AG04450 (cell line): ENCODE measurements at places on chromosomes 5 and 9. TPM values are rescaled to one million over a fixed set of nuclear protein-coding genes. Genes with fewer than 3 reads are reported as not detected.

DOCK2 gene
- polyA plus RNA-seq = 1.2 and 1.6 TPM in 2 replicates

CDKN2B gene
- polyA plus RNA-seq = 10.2 and 10.7 TPM in 2 replicates

ITK gene
- not detected in 2 replicates for polyA plus RNA-seq

ARHGEF37 gene
- 0.61 and 0.74 TPM in 2 replicates for polyA plus RNA-seq

PPP1R26 gene
- polyA plus RNA-seq = 3.2 and 3.3 TPM in 2 replicates

IRGM gene
- polyA plus RNA-seq = not detected in 2 replicates

SPATA31A3 gene
- polyA plus RNA-seq = not detected in 2 replicates

FOXD4L5 gene
- not detected in 2 replicates for polyA plus RNA-seq

ALDH7A1 gene
- 82.2 and 97.2 TPM in 2 replicates for polyA plus RNA-seq

FIBCD1 gene
- 2.2 and 3.2 TPM in 2 replicates for polyA plus RNA-seq

FBXL7 gene
- 10.4 and 11.7 TPM in 2 replicates for polyA plus RNA-seq

LEAP2 gene
- polyA plus RNA-seq = 0.61 and 0.91 TPM in 2 replicates

OCLN gene
- polyA plus RNA-seq = 1.4 and 2.1 TPM in 2 replicates

HTR4 gene
- polyA plus RNA-seq = not detected in 2 replicates

RNF183 gene
- polyA plus RNA-seq = not detected in 2 replicates

PRR7 gene
- polyA plus RNA-seq = 1.0 and 1.6 TPM in 2 replicates

PCA3 gene
- not detected in 2 replicates for polyA plus RNA-seq

KLHL3 gene
- polyA plus RNA-seq = 2.1 and 2.2 TPM in 2 replicates

MTAP gene
- 21.7 and 26.1 TPM in 2 replicates for polyA plus RNA-seq

ARL14EPL gene
- polyA plus RNA-seq = 0.05 TPM in 2 replicates

COMMD10 gene
- polyA plus RNA-seq = 19.1 and 28.2 TPM in 2 replicates

NKD2 gene
- polyA plus RNA-seq = not detected in 2 replicates

PCDHB15 gene
- polyA plus RNA-seq = 0.88 and 0.93 TPM in 2 replicates

KCNV2 gene
- not detected in 2 replicates for polyA plus RNA-seq

HAVCR2 gene
- not detected in 2 replicates for polyA plus RNA-seq

GPX8 gene
- polyA plus RNA-seq = 234 and 317 TPM in 2 replicates

COL5A1 gene
- 73.3 and 91.7 TPM in 2 replicates for polyA plus RNA-seq

PCDHA5 gene
- polyA plus RNA-seq = 0.02 TPM in 1 of 2 replicates, not detected in the other

MSMP gene
- not detected in 2 replicates for polyA plus RNA-seq

CATSPER3 gene
- 0.21 and 0.22 TPM in 2 replicates for polyA plus RNA-seq

PCDHB8 gene
- polyA plus RNA-seq = 0.20 and 0.25 TPM in 2 replicates

BARHL1 gene
- polyA plus RNA-seq = not detected in 2 replicates

FOXI1 gene
- polyA plus RNA-seq = not detected in 2 replicates

LCN9 gene
- not detected in 2 replicates for polyA plus RNA-seq

SEC24A gene
- 35.9 and 46.7 TPM in 2 replicates for polyA plus RNA-seq

TAF11L10 gene
- not detected in 2 replicates for polyA plus RNA-seq

NME5 gene
- 0.35 and 0.43 TPM in 2 replicates for polyA plus RNA-seq

HOMER1 gene
- polyA plus RNA-seq = 4.4 and 5.1 TPM in 2 replicates

TICAM2 gene
- 2.3 and 4.3 TPM in 2 replicates for polyA plus RNA-seq

ENTPD8 gene
- polyA plus RNA-seq = not detected in 2 replicates

SPACA9 gene
- 3.3 and 3.6 TPM in 2 replicates for polyA plus RNA-seq

CFAP157 gene
- 0.14 TPM in 1 of 2 replicates, not detected in the other for polyA plus RNA-seq

NRG2 gene
- 0.02 and 0.12 TPM in 2 replicates for polyA plus RNA-seq

TXNDC8 gene
- polyA plus RNA-seq = not detected in 2 replicates
